T1000 (cell line): ENCODE measurements at places on chromosomes 6 and 20.
A peak's percentile ranks its signal among the peaks of the same experiment; 100 is the strongest.

DNA sequence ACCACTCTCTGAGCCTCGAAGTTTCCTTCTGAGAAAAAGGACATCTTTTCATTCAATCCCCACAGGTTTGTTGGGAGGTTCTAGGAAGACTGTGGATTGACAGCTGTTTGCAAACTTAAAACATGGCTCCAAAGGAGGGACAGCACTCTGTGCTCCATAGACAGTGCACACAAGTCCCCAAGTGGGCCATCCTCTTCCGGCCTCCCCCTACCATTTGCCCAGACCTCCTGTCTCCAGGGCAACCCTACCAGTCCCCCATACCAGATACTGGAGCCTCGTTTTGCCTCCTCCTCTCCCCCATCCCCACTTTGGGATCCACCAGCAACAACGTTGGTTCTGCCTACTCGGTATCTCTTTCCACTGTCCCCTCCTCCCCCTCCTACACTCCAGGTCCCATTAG is 8.5 kb upstream of the DLGAP4 start:
- no peak for DNase-seq

DNA sequence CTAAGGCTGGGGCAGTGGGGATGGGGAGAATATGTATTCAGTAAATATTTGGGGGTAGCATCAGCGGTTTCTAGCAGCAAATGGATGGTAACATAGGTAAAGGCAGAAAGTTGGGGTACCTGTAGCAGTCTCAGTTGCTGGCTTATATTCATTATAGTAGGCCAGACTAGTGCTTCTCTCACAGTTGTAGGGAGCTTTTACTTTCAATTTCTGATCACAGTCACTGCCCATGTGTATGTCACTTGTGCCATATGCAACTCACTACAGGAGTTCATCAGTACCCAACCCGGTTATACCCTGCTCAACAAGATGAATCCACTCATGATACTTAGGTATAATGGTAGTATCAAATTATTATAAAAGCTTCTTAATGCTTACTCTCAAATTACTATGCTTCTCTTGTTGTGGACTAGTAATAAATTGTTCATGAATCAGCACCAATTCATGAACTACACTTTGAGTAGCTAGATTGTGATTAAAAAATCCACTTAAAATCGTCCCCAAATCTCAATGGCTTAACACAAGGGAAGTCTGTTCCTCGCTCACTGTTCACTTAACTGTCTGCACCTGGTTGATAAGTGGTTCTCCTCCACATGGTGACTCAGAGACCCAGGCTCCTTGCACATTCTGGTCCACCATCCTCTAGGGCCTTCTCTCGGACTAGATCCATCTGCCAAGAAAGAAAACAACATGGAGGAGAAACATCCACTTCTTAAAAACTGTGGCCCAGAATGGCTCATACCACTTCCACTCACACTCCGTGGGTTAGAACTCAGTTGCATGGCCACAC is 31.3 kb upstream of the MYLIP start:
- DNase-seq, result no peak

GRCh38 chr6:168410035-168410434 is 30.9 kb upstream of the SMOC2 start:
- DNase-seq, result no peak

- DNase-seq, result no peak
Observed at GRCh38 chr20:47781632-47782031, 3.6 kb downstream of the SULF2 start.

GRCh38 chr20:42218621-42219374 is 600.6 kb upstream of the CHD6 start:
- DNase-seq, result no peak

DNA sequence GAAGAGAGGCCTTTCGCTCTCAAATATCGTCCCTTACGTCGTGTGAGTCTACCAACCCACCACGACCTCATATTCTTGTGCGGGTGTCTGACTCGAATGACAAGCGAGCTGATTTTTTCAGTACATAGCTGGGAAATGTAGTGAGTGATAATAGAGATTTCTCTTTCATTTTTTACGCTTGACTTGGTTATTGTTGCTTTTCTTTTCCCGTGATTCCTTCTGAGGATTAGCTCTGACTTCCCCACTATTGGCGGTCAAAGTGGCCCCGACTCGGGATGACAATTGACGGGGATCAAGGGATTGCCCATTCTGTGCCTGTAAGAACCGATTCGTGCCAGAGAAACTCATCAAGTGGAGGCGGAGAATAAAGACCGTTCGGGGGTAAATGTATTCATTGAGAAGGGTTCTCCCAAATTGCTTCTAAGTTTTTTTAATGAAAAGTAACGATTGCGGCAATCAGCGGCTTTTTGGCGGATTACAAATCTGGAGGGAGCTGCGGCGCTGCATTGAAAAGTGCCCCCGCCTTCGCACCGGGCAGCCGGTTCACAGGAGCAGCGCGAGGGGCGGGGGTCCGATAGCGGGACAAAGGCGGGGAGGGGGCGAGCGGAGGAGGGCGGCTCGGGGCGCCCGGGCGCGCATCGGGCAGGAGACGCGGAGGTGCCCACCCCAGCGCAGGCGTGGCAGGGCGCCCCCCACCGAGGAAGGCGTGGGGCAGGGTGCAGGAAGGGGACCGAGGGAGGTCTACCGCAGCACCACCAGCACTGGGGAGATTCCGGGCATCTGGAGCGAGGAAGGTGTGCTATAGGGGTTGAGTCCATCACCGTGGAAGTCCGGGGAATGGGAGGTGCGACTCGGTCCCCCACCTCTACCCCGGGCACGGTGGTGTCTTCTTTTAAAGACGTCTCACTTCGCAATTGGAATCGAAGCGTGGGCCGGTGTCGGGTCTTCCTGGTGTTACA is 44.5 kb upstream of the OSTM1 start:
- DNase-seq, result no peak

DNA sequence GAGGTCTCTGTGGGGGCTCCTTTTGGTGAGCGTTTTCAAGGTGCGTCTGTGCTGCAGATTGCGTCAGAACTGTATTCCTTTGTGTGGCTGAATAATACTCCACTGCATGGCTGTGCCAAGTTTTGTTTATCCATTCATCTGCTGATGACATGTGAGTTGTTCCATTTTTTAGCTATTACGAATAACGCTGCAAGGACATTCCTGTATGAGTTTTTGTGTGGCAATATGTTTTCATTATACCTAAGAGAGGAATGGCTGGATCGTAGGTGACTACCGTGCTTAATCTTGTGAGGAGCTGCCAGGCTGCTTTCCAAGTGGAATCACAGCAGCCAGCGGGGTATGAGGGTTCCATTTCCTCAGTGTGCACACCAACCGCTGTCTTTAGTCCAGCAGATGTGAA is 1.1 kb upstream of the DACT2 start:
- no peak for DNase-seq

DNA sequence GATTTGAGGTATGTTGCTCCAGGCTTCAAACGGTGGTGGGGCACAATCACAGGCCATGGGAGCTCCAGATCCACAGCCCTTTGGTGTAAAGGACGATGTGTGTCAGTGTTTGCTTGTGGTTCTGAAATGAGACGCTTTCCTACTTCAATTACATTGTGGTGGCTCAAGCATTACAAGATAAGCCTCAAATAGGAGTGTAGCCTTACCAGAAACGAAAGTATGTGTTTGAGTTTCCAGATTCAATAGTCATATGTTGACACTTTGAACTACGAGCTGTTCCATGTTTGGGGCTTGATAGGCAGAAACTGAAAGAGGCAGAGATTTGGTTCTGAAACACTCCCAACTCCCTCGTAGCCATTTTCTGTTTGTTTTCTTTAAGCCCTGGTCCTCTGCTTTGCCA is 187.1 kb downstream of the MYLK4 start:
- DNase-seq, result no peak

DNA sequence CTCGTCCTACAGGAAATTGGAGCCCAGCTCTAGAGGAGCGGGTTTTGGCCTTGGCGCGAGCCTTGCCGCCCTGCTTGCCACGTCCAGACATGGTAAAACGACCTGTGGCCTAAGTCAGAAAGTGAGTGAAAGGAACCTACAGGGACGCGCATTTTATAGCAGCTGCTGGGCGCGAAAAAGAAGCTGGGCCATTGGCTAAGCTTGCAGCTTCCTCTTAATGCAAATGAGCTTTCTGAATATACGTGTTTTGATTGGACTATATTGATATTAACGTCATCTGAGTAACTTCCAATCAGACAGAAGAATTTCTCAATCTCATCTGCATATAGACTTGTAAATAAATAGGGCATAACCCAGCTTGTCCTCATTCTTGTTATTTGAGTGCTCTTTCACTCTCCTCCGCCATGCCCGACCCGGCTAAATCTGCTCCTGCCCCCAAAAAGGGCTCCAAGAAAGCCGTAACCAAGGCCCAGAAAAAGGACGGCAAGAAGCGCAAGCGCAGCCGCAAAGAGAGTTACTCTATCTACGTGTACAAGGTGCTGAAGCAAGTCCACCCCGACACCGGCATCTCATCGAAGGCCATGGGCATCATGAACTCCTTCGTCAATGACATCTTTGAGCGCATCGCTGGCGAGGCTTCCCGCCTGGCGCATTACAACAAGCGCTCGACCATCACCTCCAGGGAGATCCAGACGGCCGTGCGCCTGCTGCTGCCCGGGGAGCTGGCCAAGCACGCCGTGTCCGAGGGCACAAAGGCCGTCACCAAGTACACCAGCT is 18.9 kb downstream of the OR2B2 start:
- DNase-seq, result peak; percentile 77

GRCh38 chr6:144008120-144008811 is at the start of gene PLAGL1:
PLAGL1 (minus strand) TSS chr6:144008259; CDS start chr6:143948136, 60,123 bp downstream.
- no peak for DNase-seq

DNA sequence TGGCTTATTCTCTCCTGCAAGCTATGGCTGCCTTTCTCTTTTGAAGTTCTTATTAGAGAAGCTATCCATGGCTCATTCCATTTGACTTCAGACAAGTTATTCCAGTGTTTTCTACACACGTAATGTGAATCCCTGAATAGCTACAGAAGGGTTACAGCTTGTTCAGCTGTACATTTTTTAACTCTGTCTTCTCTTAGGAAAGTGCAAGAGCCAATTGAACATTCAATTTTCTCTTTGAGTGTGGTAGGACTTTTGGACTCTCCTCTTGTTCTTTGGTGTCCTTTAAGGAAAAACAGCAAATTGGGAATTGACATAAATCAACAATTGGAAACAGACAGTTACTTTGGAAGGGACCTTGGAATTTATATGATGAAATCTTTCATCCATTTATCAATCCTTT is 125.8 kb downstream of the EPM2A start:
- DNase-seq, result no peak

DNA sequence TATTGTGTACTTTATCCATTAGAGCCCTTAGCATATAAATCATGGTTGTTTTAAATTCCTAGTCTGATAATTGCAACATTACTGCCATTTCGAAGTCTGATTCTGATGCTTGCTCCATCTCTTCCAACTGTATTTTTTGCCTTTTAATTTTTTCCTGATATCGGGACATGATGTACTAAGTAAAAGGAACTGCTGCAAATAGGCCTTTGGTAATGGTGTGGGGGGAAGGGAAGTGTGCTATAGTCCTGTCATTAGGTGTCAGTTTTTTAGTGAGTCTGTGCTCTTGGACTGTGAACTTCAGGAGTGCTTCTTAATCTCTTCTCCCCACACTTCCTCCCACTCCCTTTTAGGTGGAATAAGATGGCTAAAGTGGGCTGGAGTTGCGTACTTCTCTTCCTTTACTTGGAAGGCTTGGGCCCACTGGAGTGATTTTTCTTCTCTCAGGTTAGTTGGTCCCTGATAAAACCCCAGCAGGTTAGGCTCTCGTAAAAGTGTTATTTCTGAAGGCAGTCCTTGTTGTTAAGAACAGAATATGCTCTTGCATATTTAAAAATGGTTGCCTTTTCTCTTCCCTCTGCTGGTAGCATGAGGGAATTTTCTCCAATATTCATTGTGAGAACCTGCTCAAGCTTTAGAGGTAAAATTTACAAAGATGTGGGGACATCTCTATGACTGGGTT is 18.1 kb downstream of the STXBP5 start:
- DNase-seq, result no peak

GRCh38 chr6:53347250-53347920 is 1.4 kb downstream of the ELOVL5 start:
- DNase-seq, result no peak

DNA sequence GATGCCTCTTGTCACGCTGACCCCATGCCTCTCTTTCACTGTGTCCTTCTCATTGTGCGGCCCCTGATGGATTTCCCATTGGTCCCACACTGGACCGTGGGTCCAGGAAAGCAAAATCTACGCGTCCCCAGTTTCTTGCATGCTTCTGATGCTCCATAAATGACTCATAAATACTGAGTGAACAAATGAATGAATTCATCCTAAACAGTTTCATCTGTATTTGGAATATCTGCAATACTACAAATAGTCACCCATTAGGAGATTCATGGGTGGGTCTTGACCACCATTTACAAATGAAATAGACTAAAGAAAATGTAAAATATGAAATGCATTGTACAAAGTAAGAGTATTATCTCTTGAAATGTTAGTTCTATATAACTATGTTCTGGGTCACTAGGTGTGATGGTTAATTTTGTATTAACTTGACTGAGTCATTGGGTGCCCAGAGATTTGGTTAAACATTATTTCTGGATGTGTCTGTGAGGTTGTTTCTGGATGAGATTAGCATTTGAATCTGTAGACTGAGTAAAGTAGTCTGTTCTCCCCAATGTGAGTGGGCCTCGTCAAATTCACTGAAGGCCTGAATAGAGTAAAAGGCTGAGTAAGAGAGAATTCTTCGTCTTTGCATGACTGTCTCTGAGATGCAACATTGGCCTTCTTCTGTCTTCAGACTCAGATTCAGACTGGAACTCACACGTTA is 448.7 kb downstream of the PREX1 start:
- no peak for DNase-seq

GRCh38 chr20:36663031-36663430 is 17.0 kb upstream of the SLA2 start:
- no peak for DNase-seq

GRCh38 chr20:13715171-13715570 is 69.5 kb downstream of the ESF1 start:
- DNase-seq, result no peak

DNA sequence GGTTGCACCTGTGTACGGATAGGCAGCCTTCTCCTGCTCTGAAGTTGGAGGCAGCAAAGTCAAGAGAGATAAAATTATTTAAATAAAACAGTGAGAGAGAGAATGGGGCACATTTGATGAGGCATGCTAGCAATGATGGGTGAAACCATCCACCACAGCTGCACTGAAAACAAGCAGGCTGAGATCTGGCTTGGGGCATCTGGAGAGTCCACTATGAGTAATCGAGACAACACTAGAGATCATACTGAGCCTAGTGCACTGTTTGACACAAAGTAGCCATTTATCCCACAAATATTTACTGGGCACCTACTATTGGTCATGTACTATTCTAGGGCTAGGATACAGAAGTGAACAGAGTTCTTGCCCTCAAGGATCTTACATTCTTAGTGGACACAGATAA is 66.4 kb downstream of the DZANK1 start:
- DNase-seq, result no peak

GRCh38 chr20:17732907-17733521 is 33.2 kb downstream of the BANF2 start:
- DNase-seq, result no peak
